WTC11 (cell line): ENCODE measurements at places on chromosomes 1 and 21.

DNA sequence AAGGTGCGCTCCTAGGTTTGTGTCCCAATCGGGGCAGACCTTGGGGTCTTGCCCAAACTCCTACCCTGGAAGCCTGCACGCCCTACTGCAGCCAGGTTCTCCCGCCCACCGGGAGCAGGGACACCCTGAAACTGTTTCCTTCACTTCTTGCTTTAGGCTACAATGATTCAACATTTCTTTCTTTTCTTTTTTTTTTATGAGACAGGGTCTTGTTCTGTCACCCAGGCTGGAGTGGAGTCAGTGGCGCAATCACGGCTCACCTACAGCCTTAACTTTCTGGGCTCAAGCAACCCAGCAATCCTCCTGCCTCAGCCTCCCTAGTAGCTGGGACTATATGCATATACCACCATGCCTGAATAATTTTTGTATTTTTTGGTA is 75.8 kb downstream of the ITPKB start:
- no peak for DNase-seq

DNA sequence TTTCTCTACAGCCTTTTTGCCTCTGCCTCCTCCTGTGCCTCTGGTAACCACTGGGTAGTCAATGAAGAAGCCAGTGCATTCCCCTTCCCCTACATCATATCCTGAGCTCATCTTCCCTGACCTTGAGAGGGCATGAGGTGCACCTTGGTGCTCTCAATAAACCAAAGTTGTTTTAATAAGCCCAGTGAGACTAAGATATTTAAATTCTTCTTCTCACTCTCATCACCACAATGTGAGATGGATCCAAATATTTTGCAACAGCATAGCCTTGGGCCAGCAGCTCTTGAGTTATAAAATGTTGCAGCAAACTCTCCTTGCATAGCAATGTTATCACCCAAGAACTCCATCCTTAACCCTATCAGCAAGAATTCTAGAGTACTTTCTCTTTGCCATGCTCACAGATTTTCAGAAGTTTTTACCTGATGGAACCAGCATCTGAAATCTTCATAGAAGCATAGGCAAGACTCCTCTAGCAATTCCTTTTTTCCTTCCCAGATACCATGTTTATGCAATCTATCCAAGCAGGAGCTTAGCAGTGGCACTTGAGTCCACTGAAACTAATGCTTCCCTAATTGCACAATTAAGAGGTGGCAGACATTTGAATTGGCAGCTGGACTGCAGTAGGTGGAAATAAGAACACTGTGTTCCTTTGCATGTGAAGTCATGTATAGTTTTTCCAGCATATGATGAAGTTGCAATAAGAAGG is 36.8 kb downstream of the CDC7 start:
- no peak for DNase-seq

- DNase-seq = peak; percentile 65
These were observed 164.6 kb downstream of the ACTL8 start for GRCh38 chr1:17919525-17920439.

DNA sequence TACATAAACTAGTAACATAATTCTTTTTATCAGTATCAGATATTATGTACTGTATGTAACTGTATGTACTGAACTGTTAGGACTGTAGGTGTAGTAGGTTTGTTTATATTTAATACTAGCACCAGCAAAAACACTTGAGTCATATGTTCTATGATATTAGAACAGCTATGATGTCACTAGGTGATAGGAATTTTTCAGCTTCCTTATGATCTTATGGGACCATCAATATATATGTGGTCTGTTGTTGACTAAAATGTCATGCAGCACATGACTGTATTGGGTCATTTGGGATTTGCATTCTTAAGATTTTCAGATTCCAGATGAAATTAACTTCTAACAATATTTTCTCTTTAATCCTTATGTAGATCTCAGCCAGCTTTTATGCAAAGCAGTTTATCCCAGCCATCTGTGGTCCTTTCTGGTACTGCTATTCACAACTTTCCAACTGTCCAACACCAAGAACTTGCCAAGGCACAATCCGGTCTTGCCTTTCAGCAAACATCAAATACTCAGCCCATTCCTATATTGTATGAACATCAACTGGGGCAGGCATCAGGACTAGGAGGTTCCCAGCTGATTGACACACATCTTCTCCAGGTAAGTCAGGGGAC is 38.3 kb upstream of the MYOCOS start:
- no peak for DNase-seq

- DNase-seq = no peak
These were observed 26.3 kb upstream of the PALMD start for GRCh38 chr1:99619583-99619982.

DNA sequence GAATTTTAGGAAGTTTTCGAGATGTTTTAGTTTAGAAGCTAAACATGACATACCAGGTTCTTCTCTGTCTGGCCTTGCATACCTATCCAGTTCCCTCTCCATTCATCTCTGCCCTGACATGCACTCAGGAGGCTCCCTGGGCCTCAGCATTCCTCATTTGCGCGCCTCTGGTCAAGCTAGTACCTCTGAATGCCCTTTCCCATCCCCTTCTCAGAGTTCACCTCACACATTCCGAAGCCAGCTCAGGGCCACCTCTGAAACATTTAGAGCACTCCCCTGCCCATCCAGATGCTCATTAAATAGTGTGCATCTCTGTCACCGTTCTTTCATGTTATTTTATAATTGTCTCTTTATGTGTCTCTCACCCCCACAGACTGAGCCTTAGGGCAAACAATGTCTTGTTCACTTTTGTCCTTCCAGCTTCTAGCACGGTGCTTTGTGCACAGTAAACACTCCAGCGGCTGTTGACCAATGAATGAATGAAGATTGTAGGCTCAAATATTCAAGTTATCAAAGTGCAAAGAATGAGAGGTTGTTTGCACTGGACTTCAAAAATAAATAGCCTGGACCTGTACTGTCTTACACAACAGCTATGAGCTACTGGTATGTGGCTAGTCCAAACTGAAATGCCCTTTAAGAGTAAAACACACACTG is 1.2 kb upstream of the DHCR24 start:
- DNase-seq = no peak

GRCh38 chr1:177384461-177384860 is 213.7 kb downstream of the BRINP2 start:
- DNase-seq = no peak

DNA sequence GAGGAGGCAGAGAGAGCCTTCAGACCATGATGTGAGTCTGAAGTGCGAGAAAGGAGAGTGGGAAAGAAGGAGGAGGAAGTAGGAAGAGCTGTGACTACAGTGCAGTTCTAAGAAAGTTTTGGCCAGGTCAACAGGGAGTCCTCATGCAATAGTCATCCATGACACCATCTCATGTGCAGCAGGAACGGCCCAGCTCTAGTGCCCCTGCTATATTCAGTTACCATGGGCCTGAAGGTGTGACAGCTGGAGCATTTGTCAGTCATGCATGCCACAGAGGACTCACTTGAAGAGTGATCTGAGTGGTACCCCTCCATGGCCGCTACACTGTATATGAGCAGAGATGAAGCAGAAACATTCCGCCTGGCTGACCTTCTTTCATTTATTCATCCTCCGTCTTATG is 77.9 kb downstream of the OMA1 start:
- no peak for DNase-seq

DNA sequence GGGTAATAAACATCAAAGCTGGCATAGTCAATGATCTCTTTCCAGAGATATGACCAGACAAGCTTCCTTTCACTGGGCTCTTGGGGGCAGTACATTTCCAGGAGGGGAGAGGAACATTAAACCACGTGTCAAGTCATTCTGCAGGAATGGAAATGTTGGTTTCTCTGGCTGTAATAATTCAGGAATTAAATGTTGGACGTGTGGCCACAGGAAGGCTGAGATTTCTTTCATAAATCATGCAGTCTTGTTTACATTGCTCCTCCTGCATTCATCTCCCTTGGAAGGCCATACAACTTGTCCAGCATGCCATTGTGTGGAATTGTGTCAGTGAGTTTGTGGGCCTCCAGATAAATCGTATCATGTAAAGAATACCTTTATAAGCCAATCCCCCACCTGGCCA is 259.2 kb downstream of the ADGRL2 start:
- no peak for DNase-seq

- no peak for DNase-seq
These were observed 41.1 kb downstream of the C1orf198 start for GRCh38 chr1:230827081-230827681.

DNA sequence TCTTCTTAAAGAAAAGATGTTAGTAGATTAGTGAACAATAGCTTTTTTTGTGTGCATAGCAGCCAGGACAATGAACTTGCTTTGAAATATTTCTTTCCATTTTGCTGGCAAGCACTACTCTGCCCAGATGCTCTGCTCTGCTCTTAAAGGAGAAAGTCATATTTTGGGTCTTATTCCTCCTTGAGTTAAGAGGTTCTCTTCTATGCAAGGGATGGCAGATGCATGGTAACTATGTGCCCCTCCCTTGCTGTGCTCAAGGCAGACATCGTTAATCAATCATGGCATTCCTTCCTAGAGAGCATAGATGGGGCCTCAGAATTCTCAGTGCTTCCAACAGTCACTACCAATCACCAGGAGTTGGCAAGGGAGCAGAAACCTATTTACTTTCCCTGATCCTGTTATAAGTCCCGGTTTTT is 27.6 kb downstream of the NIPAL3 start:
- DNase-seq = no peak

DNA sequence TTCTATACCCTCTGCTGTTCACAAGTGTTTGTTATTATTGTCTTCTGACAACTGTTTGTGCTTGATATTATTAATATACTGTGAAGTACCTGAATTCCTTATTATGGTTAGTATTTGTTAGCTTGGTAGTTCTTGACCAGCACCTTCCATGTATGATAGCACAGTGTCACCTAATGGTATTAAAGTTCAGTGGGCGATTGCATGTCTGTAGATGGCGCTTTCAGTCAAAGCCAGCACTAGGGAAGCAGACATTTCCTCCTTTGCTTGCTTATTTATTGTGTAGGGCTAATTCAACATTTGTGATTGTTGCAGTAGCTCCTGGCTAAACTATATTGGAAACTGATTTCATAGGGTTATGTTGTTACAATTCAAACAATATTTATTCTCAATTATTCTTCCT is 218.0 kb downstream of the ZP4 start:
- DNase-seq = no peak

DNA sequence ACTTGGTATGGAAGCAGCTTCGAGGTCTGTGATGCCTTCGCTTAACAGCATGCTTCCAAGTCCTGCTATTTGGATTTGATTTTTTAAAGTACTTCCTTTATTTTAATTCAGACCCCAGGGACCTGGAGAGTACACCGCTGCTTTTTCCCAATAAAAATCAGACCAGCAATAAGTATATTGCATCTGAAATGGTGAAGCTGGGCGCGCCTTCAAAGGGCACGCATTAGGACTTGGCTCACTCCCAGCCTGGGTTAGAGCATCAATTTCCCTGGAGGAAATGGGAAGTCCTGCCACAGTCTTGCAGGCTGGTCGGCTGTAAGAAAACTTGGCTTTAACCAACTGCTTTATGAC is 325.1 kb downstream of the RRAGC start:
- DNase-seq = no peak

DNA sequence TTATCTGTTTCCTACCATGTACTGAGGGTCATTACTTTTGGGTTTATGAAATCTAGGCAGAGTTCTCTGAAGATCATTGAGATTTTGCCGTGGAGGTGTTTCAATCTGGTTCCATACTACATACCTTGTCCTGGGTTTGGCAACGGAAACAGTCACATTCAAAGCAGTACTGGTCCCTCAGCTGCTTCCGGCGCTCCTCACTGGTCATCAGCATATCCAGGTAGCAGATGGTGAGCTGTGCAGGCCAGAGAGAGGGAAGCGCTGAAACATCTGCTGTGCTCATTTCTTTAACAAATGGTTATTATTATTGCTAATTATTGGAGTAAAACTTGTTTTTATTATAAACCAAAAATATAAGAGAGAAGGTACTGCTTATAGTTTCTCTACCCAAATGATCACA is 591.7 kb downstream of the SMYD3 start:
- no peak for DNase-seq

DNA sequence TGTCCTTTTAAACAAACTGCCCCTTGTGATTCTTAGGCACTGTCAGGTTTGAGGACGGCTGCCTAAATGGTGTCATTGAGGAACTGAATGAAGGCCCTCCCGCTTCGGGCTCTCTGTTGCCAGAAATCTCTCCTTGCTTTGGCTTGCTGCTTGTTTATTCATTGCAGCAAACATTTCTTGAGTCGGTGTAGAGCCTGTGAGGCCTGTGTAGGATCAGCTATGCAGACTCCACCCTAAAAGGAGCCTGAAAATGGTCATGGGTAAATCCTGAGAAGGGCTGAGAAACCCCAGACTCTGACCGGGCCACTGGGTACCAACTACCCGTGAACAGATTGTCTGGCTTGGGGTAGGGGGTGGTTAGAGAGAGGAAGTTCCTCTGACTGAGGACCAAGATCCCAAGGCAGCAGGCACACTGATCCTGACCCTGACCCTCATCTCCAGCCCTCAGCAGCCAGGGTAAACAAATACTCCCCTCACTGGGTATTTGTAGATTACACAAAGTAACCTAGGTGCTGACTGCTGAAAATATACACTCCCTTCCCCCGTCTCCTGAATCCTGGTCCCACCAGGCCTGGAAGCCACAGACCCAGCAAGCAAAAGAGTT is 3.1 kb downstream of the IL6R start:
- DNase-seq = no peak

GRCh38 chr1:230972855-230973271 is 5.8 kb downstream of the TTC13 start:
- no peak for DNase-seq

- DNase-seq = no peak
These were observed 28.4 kb upstream of the FHAD1 start for GRCh38 chr1:15218287-15219279.

DNA sequence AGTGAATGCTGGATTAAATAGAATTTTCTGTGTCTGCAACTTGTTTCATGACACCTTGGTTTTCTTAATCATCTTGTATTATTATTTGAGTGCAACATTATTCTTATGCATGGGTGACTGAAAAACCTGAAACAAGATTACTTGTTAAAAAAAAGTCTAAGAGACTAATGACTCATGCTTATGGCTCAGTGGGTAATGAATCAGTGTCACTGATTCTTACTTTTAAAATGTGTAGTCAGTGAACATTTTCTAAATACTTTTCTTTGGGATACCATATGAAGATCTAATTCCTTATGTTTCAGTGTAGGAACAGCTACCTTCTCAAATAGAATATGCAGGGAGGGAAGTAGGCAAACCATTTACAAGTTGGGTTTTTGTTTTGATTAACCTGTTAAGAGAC is 65.5 kb downstream of the PRKAA2 start:
- no peak for DNase-seq

DNA sequence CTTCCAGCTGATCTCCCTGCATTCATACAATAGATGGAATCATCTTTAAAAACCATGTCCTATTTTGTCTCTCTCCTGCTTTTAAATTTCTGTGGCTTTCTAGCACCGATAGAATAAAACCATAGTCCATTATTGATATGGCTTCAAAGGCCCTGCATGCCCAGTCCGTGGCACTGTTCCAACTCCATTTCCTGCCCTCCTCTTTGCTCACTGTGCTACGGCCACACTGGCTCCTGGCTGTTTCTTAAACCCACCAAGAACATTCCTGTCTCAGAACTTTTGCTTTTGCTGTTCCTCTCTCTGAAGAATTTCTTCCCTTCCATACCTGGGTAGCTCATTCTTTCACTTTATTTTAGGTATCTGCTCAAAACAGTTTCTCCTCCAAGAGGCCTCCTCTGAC is 7.2 kb downstream of the SLAMF1 start:
- DNase-seq = no peak
